ENCODE measurements at places on chromosomes 3 and 15. TPM values are rescaled to one million over a fixed set of nuclear protein-coding genes. Genes with fewer than 3 reads are reported as not detected.

CNTN3 gene
- total RNA-seq: 3.7 TPM

DNA sequence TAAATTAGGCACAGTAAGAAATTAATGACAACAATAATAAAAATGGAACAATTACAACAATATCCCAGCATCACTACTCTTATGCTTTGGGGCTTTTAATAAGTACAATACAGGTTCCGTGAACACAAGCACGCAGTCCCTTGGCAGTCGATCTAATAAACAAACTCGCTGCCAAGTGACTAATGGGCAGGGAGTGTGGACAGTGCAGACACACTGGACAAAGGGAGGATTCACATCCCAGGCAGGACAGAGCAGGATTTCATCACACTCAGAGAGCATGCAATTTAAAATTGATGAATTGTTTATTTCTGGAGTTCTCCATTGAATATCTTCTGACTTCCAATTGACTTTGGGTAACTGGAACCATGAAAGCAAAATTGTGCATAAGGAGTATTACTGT lies 524.1 kb upstream of the CFAP20DC start:
- no peaks in the 10 kb centered on the region for H3K4me1 ChIP-seq
- H3K36me3 ChIP-seq: no peaks in the 10 kb centered on the region
- peak overlapping the region; percentile 45 for H3K27ac ChIP-seq
- H3K4me3 ChIP-seq: no peak overlapping the region
- H3K27me3 ChIP-seq: no peaks in the 10 kb centered on the region
- peak; percentile 86 for DNase-seq

DNA sequence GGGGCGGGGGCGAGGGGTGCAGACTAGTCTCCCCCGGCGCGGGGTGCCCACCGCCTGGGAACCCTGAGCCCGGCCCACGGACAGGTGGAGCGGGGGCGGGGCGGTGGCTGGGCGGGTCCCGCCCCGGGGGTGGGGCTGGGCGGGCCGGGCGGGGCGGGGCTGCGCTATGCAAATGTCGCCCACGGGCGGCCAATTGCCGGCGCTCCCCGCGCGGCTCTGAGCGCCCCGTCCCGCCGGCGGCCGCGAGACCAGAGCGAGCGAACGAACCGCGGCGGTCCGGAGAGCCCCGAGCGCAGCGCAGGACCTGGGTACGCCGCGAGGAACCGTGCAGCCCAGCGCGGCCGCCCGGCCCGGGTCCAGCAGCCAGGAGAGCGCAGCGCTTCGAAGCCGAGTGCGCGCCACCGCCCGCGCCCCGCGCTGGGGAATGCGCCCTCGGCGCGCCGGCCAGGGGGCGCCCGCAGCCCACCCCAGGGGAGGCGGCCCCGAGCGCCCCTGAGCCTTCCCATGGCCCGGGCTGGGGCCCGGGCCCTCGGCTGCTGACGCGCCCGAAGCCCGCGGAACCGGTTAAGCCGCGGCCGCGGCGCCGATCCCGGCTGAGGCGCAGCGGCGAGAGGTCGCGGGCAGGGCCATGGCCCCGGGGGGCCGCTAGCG lies at the start of gene SEMA3F:
TSS of gene SEMA3F (plus strand) at position 485 of the 651 bp plus-strand sequence. CDS start 4,299 bp downstream, outside the sequence.
- peaks cover 13% of the 10 kb centered on the region for H3K4me1 ChIP-seq
- H3K27ac ChIP-seq: peak within 1 kb of the TSS; percentile 90
- H3K4me3 ChIP-seq: peak within 1 kb of the TSS; percentile 89
- peak; percentile 75 for DNase-seq
- H3K27me3 ChIP-seq: no peaks in the 10 kb centered on the region
- H3K36me3 ChIP-seq: no peaks in the 10 kb centered on the region

DNA sequence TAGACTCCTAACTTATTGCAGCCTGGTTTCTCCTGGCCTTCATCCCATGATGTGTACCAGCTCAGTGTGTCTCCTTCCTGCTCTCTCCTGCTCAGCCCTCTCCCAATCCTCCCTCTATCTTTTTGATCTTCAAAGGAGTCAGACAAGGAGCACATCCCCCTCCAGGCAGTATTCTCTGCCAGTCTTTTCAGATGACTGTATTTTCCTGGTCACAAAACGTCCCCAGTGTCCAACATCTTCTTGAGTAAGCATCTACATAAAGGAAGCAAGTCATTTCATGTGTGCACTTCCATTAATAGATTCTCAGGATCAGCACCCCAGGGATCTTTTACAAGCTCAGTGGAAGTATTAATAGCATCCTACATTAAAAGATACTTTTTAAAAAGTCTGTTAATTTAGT lies 148.9 kb upstream of the THBS1 start:
- H3K27ac ChIP-seq: no peak overlapping the region
- no peak overlapping the region for H3K4me3 ChIP-seq
- H3K4me1 ChIP-seq: no peaks in the 10 kb centered on the region
- no peaks in the 10 kb centered on the region for H3K27me3 ChIP-seq
- no peaks in the 10 kb centered on the region for H3K36me3 ChIP-seq

DNA sequence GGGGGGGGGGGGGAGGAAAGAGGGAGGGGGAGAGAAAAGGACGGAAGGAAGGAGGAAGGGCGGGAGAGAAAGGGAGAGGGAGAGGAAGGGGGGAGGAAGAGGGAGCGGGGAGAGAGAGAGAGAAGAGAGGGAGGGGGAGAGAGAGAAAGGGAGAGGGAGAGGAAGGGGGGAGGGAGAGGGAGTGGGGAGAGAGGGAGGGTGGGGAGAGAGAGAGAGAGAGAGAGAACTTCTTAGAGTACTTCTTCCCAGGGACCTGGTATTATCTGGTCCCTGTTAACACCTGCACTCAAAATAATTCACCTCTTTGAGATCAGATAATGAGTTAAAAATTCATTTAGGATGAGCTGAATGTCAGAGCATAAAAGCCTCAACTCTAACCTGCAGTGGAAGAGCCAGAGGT lies 1.1 kb downstream of the SEC13 start:
- peaks cover 5% of the 10 kb centered on the region for H3K4me1 ChIP-seq
- H3K27me3 ChIP-seq: no peaks in the 10 kb centered on the region
